H9 (cell line): ENCODE measurements at places on chromosomes 16 and 17.

- peaks cover 22% of the 10 kb centered on the region for H3K27me3 ChIP-seq
- peaks cover 2% of the 10 kb centered on the region; the same call in 1 of the 2 replicates for H3K4me1 ChIP-seq
- no peaks in the 10 kb centered on the region; the same call in 2 of the 3 replicates for H3K36me3 ChIP-seq
- no peak overlapping the region for H3K27ac ChIP-seq
- peak overlapping the region; percentile 90 for H3K4me3 ChIP-seq
- peak; percentile 80 for DNase-seq
These were observed 377 bp upstream of the CRHR1 start for GRCh38 chr17:45783593-45784292.

GRCh38 chr17:6437466-6437865 is 2.5 kb upstream of the AIPL1 start:
- no peaks in the 10 kb centered on the region; the same call in 1 of the 2 replicates for H3K36me3 ChIP-seq
- H3K4me1 ChIP-seq: peaks cover 6% of the 10 kb centered on the region
- peak overlapping the region; percentile 14; the same call in 1 of the 2 replicates for H3K4me3 ChIP-seq
- no peak overlapping the region for H3K27ac ChIP-seq
- H3K27me3 ChIP-seq: no peaks in the 10 kb centered on the region
- DNase-seq: peak; percentile 82

- DNase-seq: peak; percentile 63
- no peaks in the 10 kb centered on the region for H3K36me3 ChIP-seq
- no peak overlapping the region for H3K27ac ChIP-seq
- no peak overlapping the region for H3K4me3 ChIP-seq
- H3K27me3 ChIP-seq: no peaks in the 10 kb centered on the region
These were observed 149.6 kb downstream of the WWOX start for GRCh38 chr16:78249056-78249455.

DNA sequence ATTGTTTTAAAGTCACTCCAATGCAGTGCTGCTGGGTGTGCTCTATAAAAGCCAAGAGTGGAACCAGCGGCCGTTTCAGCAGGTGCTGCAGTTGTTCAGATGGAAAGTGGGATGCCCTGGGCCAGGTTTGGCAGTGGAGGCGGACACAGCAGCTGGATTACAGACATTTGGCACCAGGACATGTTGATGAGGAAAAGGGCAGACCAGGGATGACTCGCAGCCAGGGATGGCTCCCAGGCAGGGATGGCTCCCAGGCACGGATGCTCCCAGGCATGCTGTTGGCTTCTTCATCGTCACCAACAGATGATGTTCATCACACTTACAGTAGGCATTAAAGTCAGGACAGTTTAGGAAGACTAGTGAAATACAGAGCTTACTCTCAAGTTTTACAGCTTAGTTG is 10.0 kb downstream of the GAN start:
- DNase-seq: no peak
- no peak overlapping the region for H3K27ac ChIP-seq
- H3K36me3 ChIP-seq: peaks cover 2% of the 10 kb centered on the region; the same call in 1 of the 3 replicates
- H3K4me3 ChIP-seq: no peak overlapping the region
- no peaks in the 10 kb centered on the region for H3K27me3 ChIP-seq
